Activated CD4-positive, alpha-beta memory T cell treated with anti-CD3 and anti-CD28 coated beads, Interleukin-2, amount 10 ng/mL, durations not matched to agents 7 days and 5 days (primary cell): ENCODE measurements at places on chromosomes 2 and 18. TPM values are rescaled to one million over a fixed set of nuclear protein-coding genes. Genes with fewer than 3 reads are reported as not detected.

DNA sequence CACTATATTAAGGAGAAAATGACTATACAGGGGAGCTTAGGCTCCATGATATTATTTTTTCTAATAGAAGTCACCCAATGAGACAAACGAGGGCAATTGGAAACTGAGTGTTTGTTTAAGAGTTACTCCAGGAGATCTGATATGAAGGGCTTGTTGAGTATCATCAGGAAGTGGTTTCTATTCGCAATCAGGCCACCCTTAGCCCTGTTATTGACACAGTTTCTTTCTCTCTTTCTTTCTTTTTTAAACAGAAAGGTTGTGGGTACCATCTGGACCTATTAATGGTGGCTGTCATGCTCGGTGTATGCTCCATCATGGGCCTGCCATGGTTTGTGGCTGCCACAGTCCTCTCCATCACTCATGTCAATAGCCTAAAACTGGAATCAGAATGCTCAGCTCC, 117.3 kb downstream of the DPP4 start:
- peak; percentile 40 for DNase-seq

The ECEL1 gene
- not detected for total RNA-seq

The B3GNT7 gene
- not detected for total RNA-seq

The CEBPZ gene
- total RNA-seq: 43.7 TPM

The COLEC11 gene
- not detected for total RNA-seq

The MEIS1 gene
- not detected for total RNA-seq

The GALNT3 gene
- total RNA-seq: 27.7 TPM

DNA sequence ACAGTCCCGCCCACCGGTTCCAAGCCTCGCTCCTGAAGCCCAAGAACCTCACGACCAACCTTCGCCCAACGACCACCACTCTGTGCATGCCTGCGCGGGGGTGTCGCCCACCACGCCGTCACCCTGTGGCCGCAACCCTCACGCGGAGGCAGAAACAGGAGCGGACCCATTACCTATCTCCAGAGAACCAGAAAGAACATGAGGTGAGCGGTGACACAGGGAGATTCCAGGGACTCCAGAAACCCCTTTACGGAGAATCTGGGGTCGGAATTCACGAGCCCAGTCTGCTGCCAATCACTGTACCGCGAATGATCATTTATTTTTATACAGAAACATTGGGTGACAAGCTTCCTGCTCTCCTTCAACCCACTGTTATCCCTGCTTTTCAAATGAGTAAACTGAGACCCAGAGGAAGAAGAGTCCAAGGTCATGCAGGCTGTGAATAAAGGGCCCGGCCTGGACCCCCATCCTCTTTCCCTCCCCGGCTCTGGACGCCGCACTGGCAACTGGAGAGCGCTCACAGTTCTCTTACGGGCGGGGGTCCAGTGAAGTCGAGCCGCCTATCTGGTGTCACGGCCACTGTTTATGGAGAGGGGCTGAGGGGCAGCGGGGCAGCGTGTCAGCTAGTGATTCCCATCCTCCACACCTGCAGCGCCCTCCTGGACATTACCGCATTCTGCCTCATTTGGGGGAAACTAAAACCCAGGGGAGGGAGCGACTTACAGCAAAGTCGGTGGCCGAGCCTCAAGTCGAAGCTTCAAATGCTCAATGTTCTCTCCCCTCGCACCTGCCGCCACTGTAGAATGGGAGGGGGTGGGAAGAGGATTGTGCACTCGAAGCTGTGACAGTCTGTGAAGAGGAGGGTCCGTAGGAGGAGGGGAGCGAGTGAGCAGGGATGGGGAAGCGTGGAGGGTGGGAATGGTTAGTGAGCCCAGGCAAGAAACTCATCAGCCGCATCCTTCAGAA, 723 bp upstream of the SLC30A3 start:
- no peak for DNase-seq

- DNase-seq: no peak
Measured at GRCh38 chr2:17083902-17084301, 418.3 kb upstream of the CYRIA start.

The MYO7B gene
- total RNA-seq: 0.13 TPM

- DNase-seq: no peak
Measured at GRCh38 chr18:45671321-45671720, 52.7 kb upstream of the SLC14A1 start.

DNA sequence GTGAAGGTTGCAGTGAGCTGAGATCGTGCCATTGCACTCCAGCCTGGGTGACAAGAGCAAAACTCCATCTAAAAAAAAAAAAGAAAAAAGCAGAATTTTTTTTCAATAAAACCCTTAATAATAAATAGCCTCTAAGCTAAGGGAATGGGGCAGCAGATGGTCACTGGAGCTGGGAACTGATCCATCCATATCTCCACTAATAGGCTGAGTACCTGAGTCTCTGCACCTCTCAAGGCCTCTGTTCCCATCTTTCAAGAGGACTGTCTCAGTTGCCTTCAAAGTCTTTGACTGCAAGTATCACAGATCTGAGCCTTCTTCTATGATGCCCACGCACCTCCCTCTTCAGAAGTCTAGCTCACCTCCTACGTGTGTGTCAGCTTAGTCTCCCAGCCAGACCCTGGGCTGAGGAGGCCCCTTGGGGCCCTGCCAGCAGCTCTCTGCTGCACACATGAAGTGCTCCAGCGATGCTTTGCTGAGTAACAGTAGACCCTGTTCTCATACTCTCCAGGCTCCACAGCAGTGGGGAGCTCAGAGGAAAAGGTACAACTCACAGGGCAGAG, 32.9 kb downstream of the ST8SIA5 start:
- no peak for DNase-seq

The PSME4 gene
- 47.4 TPM for total RNA-seq

The FOXD4L1 gene
- total RNA-seq: 0.23 TPM

The CACNB4 gene
- total RNA-seq: 0.30 TPM

DNA sequence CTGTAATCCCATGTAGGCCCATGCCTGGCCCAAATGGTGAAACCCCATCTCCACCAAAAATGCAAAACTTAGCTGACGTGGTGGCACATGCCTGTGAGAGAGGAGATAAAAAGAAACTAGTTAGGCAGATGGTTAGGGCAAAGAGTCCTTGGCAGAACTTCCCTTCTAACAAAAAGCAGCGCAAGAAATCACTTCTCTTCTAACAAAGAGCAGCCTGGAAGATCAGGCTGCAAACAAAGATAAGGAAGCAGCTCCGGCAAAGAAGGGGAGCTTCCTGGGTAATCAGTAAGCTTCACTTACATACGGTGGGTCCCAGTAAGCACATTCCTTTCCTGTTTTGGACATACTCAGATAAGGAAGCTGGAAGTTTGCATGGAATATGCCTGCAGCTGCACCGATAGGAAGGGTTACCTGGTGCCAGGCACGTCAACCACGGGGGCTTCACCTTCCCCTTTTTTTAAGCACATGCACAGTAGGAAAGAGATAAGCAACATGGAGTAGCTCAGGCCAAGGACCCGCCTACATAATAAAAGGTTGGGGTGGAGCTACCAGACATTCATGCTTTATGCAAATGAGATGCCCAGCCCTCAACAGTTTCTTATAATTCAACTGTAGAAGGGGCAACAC, 61.0 kb upstream of the SLC25A52 start:
- no peak for DNase-seq

- DNase-seq: no peak
Measured at GRCh38 chr18:58670404-58671110, 708 bp upstream of the MALT1 start.

DNA sequence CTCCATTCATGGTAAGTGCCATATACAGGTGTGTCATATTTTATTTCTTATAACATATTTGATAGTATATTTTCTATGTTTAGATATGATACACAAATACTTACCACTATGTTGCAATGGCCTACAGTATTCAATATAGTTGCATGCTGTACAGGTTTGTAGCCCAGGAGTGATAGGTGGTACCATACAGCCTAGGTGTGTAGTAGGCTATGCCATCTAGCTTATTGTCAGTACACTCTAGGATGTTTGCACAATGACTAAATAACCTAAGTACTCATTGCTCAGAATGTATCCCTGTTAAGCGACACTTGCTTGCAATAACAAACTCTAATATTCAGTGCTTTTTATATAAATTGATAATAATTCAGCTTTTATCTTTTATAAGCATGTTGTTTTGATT, 563.1 kb upstream of the LINC00305 start:
- DNase-seq: no peak

The RUFY4 gene
- 3.2 TPM for total RNA-seq

DNA sequence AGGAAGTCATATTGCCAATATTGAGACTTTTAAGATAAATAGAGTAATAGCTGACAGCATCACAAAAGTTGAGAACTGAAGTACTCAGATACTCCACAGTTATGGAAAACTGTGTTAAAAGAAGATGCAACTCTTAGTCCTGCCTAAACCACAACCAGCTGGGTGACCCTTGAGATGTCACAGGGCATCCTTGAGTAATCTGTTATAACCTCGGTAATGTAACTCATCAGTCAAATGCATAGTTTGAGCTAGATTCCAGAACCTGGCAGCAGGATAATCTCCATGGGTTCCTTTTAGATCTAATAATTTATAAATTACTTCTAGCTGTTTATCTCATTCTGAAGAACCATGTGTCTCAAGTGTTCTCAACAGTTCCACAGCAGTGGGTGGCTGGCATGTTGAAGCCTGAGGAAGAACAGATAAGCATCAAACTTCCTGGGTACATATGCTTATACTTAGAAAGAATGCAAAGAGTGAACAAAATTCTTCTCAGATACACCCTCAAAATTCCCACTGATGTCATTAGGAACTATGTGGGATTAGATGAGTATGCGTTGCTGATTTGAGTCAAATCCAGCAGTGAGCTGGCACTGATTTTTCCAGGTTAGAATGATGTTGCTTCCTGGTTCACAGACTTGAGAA, 304.1 kb upstream of the ERBB4 start:
- DNase-seq: no peak

The LCLAT1 gene
- total RNA-seq: 17.6 TPM

DNA sequence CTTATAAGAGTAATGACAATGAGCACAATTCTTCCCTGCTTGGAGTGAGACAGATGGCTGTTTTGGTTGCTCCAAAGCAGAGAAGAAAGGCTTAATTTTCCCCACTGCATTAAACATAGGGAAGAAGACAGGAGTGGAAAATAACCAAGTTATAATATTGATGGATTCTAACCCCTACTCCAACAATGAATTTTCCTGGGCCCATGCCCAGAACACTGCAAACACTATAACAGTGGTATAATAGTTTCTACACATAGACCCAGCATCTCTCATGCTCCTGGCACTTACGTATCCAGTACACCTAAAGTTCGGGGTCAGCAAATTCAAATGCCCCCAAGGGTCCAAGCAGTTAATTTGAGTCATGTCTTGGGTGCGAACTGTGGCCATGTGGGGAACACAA, 613.4 kb downstream of the PLCL1 start:
- DNase-seq: no peak

The YWHAQ gene
- total RNA-seq: 335 TPM

DNA sequence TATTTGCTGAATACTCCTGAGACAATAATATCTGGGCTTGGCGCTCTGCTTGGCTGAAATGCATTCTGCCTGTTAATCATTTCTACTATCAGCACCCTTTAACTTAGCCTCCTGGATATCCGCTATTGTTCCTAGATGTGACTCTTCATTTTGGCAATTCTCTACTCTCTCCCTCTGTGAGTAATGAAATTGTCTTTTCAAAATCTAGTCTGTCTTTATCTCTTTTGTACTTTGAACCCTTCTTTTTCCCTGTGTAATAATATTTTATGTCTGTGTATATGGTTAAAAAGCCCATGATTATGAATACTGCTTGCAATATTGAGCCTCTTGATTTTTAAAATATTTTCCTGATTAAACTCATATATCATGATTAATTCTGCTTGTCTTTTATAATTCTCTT, 6.2 kb upstream of the REV1 start:
- DNase-seq: no peak

The RAB27B gene
- 5.0 TPM for total RNA-seq

The SERPINB11 gene
- not detected for total RNA-seq

GRCh38 chr2:147463881-147464520, 380.8 kb upstream of the ACVR2A start:
- DNase-seq: no peak

GRCh38 chr18:7604361-7604760, 37.2 kb downstream of the PTPRM start:
- no peak for DNase-seq

DNA sequence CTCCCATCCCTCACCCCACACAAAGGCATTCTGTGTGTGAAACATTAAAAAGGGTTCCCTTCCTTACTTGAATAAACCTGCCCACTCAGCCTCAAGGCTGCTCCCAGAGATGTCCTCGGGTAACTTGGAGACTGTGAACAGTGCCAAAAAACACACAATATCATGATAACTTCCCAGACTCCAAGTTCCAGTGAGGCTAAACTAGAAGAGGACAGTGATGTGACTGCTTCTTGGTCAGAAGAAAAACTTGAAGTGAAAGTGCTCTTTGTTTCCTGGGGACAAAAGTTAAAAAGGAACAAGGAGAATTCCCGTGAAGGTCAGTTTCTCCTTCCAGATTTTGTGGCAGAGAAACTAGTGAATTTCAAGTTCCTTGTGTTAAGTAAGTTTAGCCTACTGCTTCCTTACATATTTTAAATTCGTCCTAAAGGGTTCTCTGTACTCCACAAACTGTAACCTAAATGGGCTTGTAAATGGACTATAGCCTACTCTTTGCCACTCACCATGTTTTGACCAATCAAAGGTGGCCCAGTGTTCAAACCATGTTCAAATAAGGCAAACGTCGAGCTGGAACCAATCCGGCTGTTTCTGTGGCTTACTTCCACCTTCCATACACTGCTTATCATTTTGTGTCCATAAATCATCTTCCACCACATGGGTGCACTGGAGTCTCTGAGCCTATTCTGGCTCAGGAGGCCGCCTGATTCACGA, 20.4 kb downstream of the TPRKB start:
- no peak for DNase-seq
